ENCODE measurements at places on chromosomes 5 and 9.

DNA sequence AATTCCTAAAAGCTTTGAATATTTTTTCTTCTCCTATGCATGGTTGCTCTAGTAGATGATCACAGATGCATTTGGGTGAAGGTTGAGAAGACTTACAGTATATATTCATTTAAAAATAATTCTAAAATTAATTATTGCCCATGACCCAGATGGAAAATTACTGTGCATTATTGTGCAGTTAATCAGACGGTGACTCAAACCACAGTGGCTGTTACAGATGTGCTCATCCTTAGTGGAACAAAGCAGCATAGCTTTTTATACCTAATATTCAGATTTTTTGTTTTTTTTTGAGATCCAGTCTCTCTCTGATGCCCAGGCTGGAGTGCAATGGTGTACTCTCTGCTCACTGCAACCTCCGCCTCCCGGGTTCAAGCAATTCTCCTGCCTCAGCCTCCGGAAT lies 10.7 kb downstream of the OR2V1 start:
- peak; percentile 46 for DNase-seq

GRCh38 chr5:178404987-178405386 lies 172.4 kb upstream of the PHYKPL start:
- no peak for DNase-seq

- DNase-seq: peak; percentile 7
These were observed 1.3 kb upstream of the LCN12 start for GRCh38 chr9:136950656-136951276.

DNA sequence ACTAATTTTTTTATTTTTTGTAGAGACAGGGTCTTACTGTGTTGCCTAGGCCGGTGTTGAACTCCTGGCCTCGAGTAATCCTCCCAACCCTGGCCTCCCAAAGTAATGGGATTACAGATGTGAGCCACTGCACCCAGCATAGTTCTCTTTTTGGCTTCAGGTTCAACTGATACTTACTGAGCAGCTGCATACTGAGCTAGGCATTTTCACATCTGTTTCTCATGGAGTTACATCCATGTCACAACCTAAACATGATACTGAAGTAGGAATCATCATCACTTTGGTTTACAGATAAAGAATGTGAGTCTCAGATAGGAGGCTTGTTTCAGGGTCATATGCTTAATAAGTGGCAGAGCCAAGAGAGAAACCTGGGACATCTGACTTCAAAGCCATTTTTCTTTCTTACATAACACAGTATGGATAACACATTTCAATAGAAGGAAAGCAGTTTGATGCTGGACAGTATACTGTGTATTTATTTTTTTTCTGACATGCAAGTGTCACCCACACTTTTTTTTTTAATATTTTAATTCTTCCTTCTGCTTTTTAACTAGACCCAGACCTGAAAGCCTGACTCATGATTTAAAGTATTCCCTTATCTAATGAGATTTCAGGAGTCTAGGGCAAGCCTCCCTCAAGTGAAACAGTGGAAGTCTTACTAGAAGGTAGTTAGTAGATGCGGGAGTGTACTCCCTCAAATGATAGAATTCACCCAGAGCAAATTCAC lies 90.8 kb downstream of the HACD4 start:
- DNase-seq: peak; percentile 16

GRCh38 chr5:160001457-160001856 lies 7.5 kb upstream of the TTC1 start:
- DNase-seq: no peak

GRCh38 chr5:65026816-65027548 lies 258.3 kb downstream of the CWC27 start:
- no peak for DNase-seq

GRCh38 chr9:133352635-133353340 lies 3.5 kb downstream of the SURF1 start:
- DNase-seq: no peak

- DNase-seq: peak; percentile 78
These were observed 27.4 kb downstream of the LNPEP start for GRCh38 chr5:96963267-96963666.

DNA sequence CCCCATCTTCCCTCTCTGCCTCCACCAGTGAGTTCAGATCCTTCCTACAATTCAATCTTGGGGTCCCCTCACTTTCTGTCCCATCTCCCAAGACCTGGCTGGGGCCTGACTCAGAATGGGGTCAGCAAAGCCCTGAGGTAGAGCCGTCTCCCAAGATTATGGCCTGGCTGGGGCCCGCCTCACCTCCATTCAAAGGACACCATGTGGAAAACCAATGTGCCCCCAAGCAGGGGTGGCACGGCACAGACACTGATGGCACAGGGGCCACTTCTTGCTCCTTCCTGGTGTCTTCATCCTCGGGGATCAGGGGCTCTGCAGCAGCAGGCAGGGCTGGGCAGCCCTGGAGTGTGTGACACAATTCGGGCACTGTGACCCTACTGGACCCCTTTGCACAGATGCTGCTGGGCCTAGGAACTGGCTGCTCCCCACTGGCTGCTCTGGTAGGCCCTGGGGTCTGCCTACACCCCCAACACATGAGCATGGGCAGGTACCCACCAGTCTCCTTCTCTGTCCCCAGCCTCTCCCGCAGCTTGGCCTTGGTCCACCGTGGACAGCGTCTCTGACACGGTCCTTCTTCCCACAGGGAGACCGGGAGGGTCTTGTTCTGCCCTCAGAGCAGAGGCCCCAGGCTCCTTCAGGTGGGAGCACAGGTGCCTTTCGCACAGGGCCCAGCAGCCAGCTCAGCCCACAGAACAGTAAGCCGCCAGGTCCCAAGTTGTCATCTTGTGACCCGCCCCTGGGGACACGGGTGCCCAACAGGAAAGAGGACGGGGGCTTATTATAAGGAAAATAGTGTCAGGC lies 89.5 kb downstream of the ADAMTS2 start:
- no peak for DNase-seq

DNA sequence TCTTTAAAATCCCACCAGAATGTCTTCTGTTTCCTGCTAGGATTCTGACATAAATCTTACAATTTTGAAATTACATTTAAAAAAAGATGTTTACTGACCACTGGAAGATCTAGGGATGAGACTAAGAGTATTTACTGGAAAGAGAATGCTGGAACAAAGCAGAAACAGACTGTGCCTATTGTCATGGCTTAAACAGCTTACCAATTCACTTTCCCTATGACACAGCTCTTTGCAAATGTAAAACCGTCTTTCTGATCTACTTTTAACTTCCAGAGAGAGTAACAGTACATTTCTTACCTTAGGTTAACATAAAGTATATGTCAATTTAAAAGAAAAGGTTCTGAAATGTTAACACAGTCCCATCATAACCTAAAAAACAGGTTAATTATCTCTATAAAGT lies 10.7 kb downstream of the GIN1 start:
- no peak for DNase-seq

- DNase-seq: no peak
These were observed 31.1 kb downstream of the ATP6V0E1 start for GRCh38 chr5:173014671-173015070.

DNA sequence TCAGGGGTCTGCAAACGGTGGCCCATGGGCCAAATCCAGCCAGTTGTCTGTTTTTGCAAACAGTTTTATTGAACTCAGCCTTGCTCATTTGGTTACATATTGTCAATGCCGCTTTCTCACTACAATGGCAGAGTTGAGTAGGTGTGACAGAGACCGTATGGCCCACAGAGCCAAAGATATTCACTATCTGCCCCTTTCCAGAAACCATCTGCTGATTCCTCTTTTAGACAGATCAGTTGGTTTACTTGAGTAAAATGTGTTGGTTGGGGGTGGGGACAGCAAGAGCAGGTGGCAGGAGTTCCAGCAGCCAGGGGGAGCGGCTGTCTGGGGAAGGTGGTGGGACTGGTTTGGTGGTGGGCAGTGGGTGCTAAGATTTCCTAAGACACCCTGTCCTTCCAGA lies 54.8 kb downstream of the COL27A1 start:
- no peak for DNase-seq

GRCh38 chr5:126875303-126875785 lies 98.4 kb downstream of the LMNB1 start:
- DNase-seq: no peak

DNA sequence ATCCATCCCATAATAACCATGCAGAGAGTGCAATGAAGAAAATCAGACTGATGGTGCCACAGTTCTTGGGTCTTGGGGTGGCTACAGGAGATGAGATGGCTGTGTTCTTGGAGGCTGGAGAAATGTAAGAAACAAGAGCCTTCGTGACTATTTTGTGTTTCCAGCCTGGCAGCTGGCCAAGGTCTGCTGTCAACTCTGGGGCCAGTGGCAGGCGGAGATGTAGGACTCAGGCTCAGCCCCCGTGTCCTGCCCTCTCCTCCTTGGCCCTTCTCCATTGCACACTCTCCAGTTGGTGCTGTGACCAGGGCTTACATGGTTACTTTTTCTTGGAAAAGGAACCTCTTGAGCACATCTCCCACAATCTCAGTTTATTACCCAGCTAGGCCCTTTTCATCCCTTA lies 235.4 kb downstream of the DMRT2 start:
- no peak for DNase-seq

GRCh38 chr5:5887833-5888232 lies 465.4 kb downstream of the ICE1 start:
- no peak for DNase-seq

- DNase-seq: no peak
These were observed 2.7 kb upstream of the LCN9 start for GRCh38 chr9:135660407-135660806.

GRCh38 chr5:9468060-9468388 lies 77.9 kb downstream of the SEMA5A start:
- DNase-seq: peak; percentile 94

GRCh38 chr5:140607031-140607430 lies 25.9 kb downstream of the CD14 start:
- no peak for DNase-seq

GRCh38 chr5:52895572-52896413 lies 93.4 kb upstream of the ITGA2 start:
- no peak for DNase-seq

DNA sequence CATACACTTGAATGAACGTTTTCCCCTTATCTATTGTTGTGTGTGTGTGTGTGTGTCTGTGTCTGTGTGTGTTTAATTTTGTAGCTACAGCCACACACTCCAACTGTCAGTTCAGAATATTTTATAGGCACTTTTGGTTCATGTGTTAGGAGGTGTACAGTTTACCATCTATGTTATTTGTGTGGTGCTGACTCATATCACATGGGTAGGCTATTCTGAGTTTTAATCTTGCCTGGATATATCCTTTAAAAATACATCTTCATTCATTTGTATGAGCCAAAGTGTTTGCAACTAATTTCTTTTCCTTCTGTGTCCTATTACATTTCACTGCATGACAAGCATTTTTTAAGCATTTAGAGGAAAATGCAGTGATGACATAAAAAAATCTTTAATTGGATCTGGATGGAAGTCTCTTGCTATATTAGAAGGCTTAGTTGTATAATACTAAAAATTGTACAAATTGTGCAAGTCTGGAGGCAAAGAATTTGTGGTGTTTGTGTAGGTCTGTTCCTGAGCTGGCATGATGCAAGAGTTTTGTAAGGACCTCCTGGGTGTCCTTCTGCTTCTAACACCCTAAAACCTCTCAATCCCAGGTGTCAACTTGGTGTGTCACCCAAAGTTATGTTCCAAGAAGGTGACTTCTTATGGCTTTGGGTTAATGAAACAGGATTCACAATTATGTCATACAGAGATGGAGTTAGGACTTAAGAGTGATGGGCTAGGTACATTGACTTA lies 52.4 kb upstream of the HMHB1 start:
- DNase-seq: peak; percentile 20

- DNase-seq: peak; percentile 84
These were observed 52.4 kb downstream of the MELK start for GRCh38 chr9:36625006-36625615.

DNA sequence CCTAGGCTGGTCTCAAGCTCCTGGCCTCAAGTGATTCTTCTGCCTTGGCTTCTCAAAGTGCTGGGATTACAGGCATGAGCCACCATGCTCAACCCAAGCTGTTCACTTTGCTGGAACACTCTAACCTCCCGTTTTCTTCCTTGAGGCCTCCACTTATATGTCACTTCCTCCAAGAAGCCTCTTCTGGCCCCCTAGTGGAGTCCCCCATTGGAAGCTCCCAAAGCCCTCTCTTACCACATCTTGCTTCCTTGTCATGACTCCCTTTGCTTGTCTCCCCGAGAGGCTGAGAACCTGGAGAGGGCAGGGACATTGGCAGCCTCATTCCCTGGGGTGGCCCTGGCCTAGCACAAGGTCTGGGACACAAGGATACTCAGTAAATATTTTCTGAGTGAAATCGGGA lies 80.8 kb downstream of the PDE6A start:
- DNase-seq: no peak

DNA sequence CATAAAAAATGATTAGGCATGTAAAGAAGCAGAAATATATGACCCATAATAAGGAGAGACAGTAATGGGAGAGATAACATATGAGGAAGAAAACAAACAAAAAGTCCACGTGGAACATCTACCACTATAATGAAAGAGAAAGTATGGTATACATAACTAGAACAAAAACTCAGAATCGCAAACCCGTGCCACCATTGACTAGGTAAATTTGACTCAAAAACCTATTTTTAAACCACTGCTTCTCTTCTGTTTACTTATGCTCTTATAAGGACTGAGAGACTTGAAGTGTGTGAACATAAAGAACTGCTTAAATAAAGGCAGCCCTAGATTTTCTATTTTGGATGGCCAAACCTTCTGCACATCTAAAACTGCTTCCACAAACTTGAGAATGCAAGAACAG lies 330.7 kb downstream of the CAAP1 start:
- DNase-seq: no peak

DNA sequence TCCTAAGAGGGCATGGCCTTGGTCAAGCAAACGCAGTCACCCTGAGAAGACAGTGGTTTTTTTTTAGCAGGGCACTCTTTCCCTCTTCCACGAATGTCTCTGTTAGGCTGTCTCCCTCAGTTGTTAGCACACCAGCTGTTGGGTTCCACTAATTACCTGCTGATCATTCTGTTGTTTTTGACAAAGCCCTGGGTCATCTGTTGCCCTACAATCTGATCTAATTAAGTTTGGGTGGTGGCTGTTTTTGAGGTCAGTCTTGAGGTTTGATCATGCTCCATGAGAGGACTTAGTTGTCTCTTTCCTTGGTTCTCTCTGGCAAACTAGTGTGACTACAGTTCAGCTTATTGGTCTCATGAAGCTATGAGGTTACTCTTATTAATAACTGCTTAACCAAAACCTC lies 5.0 kb upstream of the PTPDC1 start:
- DNase-seq: no peak

DNA sequence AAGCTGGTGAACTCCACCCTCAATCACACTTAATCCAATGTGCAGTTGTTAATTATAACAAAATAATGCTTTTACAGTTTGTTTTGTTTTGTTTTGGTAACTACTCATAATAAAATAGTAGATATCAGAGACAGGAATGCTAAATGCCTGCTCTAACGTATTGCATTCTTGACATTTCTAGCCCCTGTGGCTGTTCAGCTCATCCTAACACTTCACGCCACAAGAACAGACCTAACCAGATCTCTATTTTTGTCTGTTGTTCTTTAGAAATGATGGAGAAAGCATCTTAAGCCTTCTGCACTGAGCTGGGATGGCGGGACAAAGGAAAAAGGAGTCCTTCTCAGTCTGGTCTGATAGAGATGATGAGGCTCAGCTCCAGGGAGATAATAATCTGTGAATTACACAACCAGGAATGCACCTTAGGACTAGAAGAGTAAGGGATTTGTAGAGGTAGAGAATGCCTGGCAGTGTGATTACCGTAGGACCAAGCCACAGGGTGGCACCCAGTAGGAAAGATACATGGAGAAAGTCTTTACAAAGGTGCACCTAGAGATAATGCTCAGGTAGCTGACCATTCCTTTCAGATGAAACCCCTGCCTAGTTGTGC lies 628.8 kb downstream of the PDE4D start:
- peak; percentile 27 for DNase-seq

- DNase-seq: peak; percentile 95
These were observed 242.9 kb upstream of the TRPM3 start for GRCh38 chr9:71364186-71364955.
